ENCODE measurements at places on chromosomes 3 and 15.

GRCh38 chr3:11662392-11662990 lies 18.8 kb upstream of the VGLL4 start:
- H3K27ac ChIP-seq: peak overlapping the region; percentile 25
- H3K36me3 ChIP-seq: no peaks in the 10 kb centered on the region
- H3K4me1 ChIP-seq: peaks cover 4% of the 10 kb centered on the region
- no peak overlapping the region for H3K4me3 ChIP-seq
- no peak for DNase-seq

DNA sequence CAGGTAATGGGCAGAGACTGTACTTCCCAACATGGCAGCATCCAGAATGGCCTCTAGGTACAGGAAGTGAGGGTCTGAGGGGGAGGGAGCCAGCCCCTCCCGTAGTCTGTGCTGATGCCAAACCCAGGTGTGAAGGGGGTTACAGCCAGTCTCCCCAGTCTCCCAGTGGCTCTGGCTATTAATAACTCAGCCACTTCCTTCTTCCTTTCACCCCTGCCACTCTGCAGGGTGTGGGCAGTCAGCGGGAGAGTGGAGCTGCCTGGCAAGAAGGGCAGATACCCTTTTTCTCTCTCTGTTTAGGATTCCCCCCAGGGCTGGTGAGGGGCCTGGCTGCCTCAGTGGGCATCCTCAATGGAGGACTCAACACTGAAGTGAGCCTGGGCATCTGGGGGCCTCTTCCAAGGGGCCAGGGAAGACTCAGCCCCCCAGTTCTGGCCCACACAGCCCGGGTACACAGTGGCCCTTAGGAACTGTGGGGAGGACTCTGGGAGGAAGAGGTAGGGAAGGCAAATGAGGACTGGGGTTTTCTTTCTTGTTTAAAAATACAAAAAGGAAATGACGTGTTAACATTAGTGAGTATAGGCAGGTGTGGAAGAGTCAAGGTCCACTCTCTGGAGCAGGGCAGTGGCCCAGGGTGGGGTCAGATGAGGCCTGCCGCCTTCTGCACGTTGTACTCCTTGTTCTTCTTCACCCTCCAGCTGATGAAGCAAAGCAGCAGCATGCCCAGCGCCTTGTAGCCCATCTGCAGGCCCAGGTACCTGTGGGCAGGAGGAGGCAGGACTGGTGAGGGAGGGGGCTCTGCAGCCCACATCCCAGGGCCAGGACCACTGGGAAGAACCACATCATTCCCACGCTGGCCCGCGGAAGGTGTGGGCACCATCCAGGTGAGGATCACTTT lies 38.6 kb upstream of the RAB6B start:
- H3K27me3 ChIP-seq: no peaks in the 10 kb centered on the region
- DNase-seq: no peak
- no peak overlapping the region for H3K27ac ChIP-seq
- no peaks in the 10 kb centered on the region for H3K4me1 ChIP-seq

DNA sequence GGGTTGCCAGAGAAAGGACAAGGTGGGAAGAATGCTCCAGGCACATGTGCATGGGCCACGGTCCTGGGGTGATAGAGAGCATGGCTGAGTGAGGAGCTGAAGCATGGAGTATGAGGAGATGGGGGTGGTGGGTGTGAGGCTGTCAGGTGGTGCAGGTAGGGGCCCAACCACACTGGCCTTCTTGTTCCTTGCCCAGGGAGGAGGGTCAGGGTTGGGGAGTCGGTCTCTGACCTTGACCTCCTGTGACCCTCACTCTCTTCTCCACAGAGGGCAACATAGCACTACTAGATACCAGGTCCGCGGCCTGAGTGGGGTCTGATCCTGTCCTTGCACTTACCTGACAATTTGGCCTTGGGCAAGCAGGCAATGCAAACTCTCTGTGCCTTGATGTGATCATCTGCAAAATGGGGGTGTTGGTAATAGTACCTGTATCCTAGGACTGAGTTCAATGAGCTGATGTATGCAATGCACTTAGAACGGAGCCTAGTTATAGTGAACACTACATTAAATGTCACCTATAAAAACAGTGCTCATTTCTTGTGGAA lies 75.2 kb downstream of the EEFSEC start:
- H3K4me1 ChIP-seq: peaks cover 42% of the 10 kb centered on the region
- DNase-seq: no peak
- peak overlapping the region; percentile 51 for H3K27ac ChIP-seq
- H3K4me3 ChIP-seq: no peak overlapping the region
- H3K27me3 ChIP-seq: no peaks in the 10 kb centered on the region

GRCh38 chr15:45473068-45473467 lies 49.5 kb downstream of the SLC30A4 start:
- no peaks in the 10 kb centered on the region for H3K27me3 ChIP-seq
- no peaks in the 10 kb centered on the region for H3K4me1 ChIP-seq
- H3K4me3 ChIP-seq: no peak overlapping the region
- no peaks in the 10 kb centered on the region for H3K36me3 ChIP-seq

DNA sequence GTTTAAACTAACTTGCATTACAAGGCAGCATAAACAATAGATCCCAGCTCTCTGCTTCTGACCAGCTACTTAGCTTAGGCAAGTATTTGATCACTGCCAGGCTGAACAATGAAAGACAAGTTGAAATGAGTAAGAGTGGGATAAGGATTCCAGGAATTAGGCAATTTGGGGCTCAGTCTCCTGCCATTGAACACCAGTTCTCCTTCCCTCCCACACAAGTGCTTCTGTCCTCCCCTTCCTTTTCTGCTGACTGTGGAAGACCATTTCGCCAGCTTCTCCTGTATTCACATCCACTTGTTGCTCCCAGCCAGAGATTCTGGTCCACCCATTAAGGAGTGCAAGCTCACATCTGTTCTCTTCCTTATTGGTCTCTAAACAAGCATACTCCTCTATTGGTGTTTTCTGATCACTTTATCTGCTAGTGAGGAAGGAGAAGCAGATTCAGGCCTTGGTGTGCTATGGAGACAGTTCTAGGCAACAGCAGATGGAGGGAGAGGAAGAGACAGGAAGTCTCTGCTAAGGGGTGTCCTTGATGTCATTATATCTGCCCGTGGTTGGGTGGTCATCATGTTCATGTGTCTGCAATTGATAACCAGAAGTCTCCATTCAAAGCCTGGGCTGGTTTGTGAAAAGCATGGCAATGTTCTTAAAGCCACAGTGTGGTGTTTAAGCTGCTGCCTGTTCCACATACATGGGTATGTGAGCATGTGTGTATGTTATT lies 121.5 kb downstream of the PLCL2 start:
- H3K27ac ChIP-seq: no peak overlapping the region
- no peaks in the 10 kb centered on the region for H3K27me3 ChIP-seq
- no peak for DNase-seq
- H3K4me3 ChIP-seq: no peak overlapping the region

- H3K27ac ChIP-seq: no peak overlapping the region
- peaks cover 17% of the 10 kb centered on the region for H3K4me1 ChIP-seq
- H3K4me3 ChIP-seq: peak overlapping the region; percentile 54
- peaks cover 51% of the 10 kb centered on the region for H3K27me3 ChIP-seq
- peak; percentile 87 for DNase-seq
Observed at GRCh38 chr3:50194903-50195500, 3.6 kb downstream of the GNAT1 start.

- no peak overlapping the region for H3K4me3 ChIP-seq
- H3K4me1 ChIP-seq: no peaks in the 10 kb centered on the region
- H3K27ac ChIP-seq: no peak overlapping the region
- H3K36me3 ChIP-seq: no peaks in the 10 kb centered on the region
Observed at GRCh38 chr3:23000371-23000770, 202.8 kb upstream of the UBE2E2 start.

DNA sequence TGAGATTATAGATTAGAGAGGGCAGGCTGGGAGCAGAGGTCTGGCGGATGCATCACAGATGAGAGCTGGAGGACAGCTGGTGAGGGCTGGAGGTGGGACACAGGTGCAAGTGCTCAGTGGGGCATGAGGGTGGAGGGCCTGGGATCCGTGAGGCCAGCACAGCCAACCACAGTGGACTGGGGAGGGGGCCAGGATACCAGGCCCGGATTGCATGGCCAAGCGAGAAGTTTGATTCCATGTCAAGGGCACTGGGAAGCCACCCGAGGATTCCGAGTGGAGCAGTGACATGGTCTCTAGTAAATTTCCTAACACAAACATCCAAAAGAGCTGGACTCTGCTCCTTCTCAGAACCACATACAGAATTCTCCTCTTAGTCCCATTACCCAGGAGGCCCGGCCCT lies 44.0 kb upstream of the SLC41A3 start:
- no peak overlapping the region for H3K27ac ChIP-seq
- peak; percentile 15 for DNase-seq
- peaks cover 25% of the 10 kb centered on the region for H3K4me1 ChIP-seq
- H3K27me3 ChIP-seq: no peaks in the 10 kb centered on the region
- no peak overlapping the region for H3K4me3 ChIP-seq
- no peaks in the 10 kb centered on the region for H3K36me3 ChIP-seq

DNA sequence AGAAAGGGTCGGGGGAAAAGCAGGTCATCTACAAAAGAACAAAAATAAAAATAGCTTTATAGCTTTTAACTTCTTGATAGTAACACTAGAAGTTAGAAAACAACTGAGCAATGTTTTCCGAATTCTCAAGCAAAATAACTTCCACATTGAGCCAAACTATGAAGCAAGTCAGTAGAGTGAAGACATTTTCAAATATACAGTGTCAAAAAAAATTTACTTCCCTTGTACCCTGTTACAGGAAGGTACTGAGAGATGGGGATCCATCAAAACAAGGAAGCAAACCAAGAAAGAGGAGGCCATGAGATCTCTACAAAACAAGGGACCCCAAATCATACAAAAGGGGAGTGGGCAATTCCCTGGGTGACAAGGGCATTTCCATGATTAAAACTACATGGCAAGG lies 26.6 kb upstream of the STIMATE start:
- H3K27ac ChIP-seq: no peak overlapping the region
- no peaks in the 10 kb centered on the region for H3K36me3 ChIP-seq
- DNase-seq: no peak
- H3K4me1 ChIP-seq: no peaks in the 10 kb centered on the region

DNA sequence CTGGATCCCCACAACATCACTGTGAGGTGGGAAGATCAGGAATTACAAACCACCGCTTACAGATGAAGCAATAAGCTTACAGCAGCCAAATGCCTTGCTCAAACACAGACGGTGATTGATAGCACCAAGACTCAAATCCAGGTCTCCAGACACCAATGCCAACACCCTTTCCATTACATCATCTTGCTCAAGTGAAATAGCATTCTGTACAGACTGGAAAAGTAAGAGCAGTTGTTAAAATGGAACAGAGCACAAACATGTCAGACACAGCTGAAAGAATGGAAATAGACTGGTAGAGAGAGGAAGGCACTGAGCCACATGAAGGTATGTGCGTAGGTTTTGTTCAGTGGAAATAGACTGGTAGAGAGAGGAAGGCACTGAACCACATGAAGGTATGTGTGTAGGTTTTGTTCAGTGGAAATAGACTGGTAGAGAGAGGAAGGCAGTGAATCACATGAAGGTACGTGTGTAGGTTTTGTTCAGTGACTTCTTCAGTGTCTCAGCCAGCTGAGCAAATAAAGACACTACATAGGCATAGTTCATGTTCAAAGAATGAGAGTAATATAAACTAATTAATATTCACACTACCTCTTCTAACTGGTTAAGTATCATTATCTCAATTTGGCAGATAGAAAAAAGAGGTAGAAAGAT lies 15.6 kb downstream of the CLDN1 start:
- H3K4me3 ChIP-seq: no peak overlapping the region
- H3K27me3 ChIP-seq: no peaks in the 10 kb centered on the region
- H3K36me3 ChIP-seq: no peaks in the 10 kb centered on the region
- no peaks in the 10 kb centered on the region for H3K4me1 ChIP-seq

GRCh38 chr3:116872688-116873087 lies 163.1 kb downstream of the TUSC7 start:
- H3K27me3 ChIP-seq: no peaks in the 10 kb centered on the region
- no peak overlapping the region for H3K4me3 ChIP-seq
- H3K27ac ChIP-seq: peak overlapping the region; percentile 65
- no peaks in the 10 kb centered on the region for H3K4me1 ChIP-seq
- no peak for DNase-seq

DNA sequence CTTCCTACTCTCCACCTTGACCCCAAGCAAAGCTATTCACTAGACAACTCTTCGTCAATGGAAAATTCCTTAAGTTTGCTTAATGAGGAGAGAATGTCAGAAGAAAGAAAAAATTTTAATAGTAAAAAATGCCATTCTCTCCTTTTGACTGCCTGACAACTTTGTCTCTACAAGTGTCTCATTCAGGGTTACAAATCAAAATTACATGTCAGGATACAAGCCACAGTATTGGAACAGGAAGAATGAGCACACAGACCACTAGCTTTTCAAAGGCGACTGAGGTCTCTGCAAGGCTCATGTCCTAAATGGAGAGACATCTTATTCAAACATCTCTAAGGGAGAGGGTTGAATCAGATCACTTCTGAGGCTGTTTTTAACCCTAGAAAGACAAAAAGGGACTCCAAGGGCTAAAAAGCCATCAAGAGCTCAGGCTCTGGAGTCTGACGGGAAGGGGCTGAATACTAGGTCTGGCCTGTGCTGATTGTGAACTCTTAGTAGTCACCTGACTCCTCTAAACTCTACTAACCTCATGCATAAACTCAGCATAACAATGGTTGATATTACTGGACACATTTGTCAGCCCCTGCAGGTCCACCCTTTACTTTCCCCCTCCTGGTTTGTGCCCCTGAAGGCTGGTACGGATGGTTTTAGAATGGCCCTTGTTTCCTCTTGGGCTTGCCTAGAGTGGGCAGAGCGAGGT lies 12.8 kb upstream of the MEIS2 start:
- no peak for DNase-seq
- H3K4me1 ChIP-seq: peaks cover 40% of the 10 kb centered on the region
- no peak overlapping the region for H3K4me3 ChIP-seq
- H3K27ac ChIP-seq: peak overlapping the region; percentile 99

DNA sequence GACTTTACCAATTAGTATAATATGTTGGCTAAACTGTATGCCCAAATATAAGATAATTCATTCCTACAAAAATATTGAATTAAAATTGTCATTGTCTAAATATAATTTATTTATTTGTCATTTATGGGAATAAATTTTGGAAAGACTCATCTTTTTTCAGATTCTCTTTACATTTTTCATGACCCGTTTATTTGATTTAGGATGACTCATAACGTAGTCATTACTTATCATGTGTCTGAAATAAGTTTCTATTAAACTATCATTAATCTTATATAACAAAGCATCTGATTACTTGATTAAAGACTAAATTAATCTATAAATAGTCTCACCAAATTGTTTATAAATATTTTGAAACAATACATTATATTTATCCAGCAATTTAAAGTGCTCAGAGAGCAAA lies 516.6 kb downstream of the CADM2 start:
- no peaks in the 10 kb centered on the region for H3K4me1 ChIP-seq
- H3K27me3 ChIP-seq: no peaks in the 10 kb centered on the region
- H3K36me3 ChIP-seq: no peaks in the 10 kb centered on the region
- no peak for DNase-seq
- no peak overlapping the region for H3K27ac ChIP-seq
- H3K4me3 ChIP-seq: no peak overlapping the region

DNA sequence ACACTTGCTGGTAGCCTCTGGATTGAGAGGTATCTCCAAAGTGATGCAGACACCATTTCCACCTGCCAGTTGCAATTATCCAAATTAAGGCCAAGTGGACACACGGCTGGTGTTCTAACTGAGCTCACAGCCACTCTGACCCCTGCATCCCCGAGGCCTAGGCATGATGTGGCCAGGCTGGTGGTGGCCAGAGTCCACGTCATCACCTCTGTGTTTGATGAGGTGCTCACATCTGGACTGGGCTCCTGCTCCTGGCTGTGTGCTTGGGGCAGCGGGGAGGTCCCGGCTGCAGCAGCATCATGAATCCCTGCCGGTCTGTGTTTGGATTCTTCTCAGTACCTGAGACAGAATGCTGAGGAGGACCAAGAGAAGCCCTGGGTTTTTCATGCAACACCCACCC lies 4.9 kb downstream of the OXTR start:
- DNase-seq: no peak
- no peak overlapping the region for H3K27ac ChIP-seq
- no peaks in the 10 kb centered on the region for H3K36me3 ChIP-seq
- H3K27me3 ChIP-seq: no peaks in the 10 kb centered on the region
- peaks cover 22% of the 10 kb centered on the region for H3K4me1 ChIP-seq
- H3K4me3 ChIP-seq: no peak overlapping the region

Measured in SK-N-SH (cell line).